ENCODE measurements at places on chromosomes 12 and 14.

DNA sequence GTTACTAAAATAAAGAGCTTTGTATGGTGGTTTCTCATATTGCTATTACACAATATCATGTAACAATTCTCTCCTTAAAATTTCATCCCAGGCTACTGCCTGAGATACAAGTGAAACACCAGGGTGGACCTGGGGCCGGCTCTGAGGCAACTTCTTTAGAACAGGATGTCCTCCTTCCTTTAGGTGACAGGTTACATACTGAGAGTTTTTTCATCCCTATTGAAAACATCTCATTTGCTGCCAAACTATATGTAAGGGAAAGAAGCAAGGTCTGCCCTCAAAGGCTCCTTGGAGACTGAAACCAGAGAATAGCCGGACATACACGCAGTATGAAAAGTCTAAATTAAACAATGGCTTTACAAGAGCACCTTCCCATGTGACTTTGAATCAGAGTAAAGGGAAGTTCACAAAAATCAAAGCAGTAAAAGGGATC, 139.9 kb downstream of the DUSP6 start:
- DNase-seq = no peak

- DNase-seq = no peak
Observed at GRCh38 chr12:19527866-19528265, 88.6 kb downstream of the AEBP2 start.

DNA sequence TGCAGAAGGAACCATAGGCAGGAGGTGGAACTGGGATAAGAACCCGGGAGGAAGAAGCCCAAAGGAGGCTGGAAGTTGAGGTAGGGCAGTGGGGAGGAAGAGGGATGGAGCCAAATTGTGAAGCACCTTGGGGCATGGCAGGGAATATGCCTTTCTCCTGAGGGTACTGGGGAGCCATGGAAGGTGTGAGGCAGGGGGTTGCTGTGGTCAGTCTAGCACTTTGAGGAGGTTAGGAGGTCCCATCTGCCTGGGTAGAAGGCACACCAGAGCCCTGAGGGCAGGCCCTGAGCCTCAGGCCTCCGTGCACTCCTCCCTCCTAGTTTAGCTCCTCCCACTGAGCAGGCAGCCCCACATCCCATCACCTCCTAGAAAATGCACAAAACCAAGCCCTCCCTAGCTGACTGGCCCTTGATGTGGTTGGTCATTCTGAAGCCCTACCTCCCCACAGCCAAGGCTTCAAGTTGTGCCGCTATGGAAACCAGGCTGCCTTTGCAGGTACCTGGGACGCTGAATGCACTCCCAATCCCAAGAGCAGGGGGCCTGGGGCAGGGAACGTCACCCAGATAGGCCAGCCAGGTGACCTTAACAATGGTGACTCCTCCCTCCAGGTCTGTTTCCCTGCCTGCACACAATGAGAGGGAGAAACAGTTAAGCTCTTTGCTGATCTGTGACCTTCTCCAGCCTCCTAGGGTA, 15.1 kb downstream of the PHETA1 start:
- DNase-seq = no peak

GRCh38 chr12:130953771-130954543, at the start of gene ADGRD1:
Gene ADGRD1, plus strand, starts transcription at chr12:130953907. Its CDS starts 559 bp downstream, at chr12:130954466.
- DNase-seq = no peak

GRCh38 chr12:96687719-96688118, 198.3 kb downstream of the CFAP54 start:
- no peak for DNase-seq

DNA sequence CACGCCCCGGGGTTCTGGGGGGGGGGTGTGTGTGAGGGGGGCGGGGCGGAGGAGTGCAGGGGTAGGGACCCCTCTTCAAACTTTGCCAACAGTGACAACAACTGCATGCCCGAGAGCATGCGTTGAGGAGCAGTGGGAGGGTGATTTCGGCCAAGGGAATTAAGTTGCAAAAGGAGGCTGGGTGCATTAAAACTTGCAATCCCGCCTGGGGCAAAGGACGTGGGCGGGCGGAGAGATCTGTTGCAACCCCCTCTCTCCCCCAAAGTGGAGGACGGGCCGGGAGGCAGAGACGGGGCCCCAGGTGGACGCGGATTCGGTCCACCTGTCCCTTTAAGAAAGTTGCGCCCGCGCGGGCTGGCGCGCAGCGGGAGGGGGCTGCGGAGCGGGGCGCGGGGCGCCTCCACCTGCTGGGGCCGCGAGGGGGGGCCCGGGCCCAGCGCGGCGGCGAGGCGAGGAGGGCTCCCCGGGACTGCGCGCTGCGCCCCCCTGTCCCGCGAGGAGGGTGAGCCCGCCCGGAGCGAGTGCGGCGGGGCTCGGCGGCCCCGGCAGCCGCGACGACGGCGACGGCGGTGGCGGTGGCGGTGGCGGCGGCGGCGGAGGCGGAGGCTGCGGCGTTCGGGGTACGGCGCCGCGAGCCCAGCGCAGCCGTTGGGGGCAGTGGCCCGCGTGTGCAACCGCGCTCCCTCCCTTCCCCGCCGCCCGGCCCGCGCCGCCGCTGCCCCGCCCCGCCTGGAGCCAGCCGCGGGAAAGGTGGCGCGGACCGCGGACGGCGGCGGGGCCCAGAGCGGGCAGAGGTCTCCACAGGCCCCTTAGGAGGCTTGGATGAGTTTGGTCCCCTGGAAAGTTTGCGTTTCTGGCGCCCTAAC, 530 bp upstream of the FOXN4 start:
- DNase-seq = no peak

DNA sequence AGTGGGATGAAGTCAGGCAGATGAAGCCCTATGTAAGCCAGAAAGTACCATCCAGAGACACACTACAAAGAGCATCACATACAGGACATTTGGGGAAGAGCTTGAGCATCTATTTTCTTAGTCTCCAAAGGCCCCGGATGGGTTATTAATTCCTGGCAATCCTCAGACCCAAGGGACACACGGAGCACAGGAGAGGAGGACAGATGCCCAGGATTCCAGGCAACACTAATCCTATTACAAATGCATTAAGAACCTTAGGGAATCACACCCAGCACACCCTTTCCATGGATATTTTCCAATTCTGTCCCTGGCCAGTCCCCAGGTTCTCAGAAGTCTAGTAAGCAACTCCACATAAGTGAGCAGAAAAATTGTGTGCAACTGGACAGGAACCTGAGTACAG, 65.9 kb downstream of the CMKLR1 start:
- no peak for DNase-seq

DNA sequence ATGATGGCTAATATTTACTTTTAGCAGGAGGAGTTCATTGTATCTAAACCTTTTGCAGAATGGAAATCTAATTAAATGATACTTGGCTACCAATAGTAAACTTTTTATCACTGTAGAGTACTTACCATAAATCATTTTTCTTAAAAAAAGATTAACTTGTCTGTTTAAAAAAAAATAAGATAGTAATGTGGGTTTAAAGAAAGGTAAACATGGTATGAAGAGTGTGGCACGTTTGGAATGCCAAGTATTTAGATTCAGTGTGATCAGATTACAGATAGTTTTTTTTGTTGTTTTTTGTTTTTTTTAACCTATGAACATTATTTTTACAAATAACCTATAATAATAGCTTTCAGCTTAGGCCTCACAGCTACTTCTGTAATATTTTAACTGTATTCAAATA, 25.8 kb downstream of the KTN1 start:
- no peak for DNase-seq

- DNase-seq = no peak
Observed at GRCh38 chr14:101973356-101973755, 9.0 kb downstream of the DYNC1H1 start.

- peak; percentile 78 for DNase-seq
Observed at GRCh38 chr12:111596985-111597830, 1.9 kb downstream of the ATXN2 start.

GRCh38 chr12:91778938-91779400, 366.7 kb downstream of the BTG1 start:
- peak; percentile 83 for DNase-seq

GRCh38 chr12:29234965-29235626, 86.0 kb downstream of the FAR2 start:
- DNase-seq = no peak

GRCh38 chr12:58087423-58088127, 146.2 kb downstream of the ATP23 start:
- no peak for DNase-seq

DNA sequence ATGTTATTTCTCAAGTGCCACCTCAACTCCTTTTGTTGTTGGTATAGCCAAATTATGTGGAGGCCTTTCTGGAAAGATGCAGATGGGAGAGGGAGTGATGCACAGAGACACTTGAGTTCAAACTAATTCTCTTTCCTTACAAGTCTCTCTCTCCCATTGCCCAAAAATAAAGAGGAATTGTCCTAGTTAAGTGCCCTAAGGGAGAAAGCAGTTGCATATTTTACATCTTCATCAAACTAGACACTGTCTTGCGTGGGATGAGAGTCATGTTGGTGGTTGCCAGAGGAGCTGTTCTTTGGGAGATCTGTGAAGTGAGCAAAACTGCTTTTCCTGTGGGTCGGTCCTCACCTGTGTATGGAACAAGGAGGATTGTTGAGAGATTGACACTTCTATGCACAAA, 72.2 kb downstream of the EP400 start:
- DNase-seq = no peak

GRCh38 chr14:61337893-61338292, 16.5 kb downstream of the PRKCH start:
- no peak for DNase-seq

- no peak for DNase-seq
Observed at GRCh38 chr12:27560126-27560525, 36.1 kb downstream of the PPFIBP1 start.

DNA sequence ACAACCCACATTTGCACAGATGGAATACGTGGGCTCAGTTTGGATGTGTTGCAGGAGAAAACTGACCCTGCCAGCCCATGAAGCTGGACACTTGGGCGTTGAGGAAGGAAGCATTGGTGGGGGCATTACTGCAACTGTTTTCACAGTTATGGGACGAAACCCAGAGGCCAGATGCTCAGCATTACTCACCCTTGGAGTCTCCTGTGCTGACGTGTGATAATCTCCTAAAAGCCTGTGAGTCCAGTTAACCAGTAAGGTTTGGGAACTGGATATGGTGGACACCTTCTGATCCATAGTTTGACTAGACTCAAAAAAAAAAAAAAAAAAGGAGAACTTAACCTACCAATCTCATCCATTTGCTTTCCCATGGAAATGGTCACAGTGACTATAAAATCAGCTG, 52.8 kb upstream of the EGLN3 start:
- DNase-seq = no peak

DNA sequence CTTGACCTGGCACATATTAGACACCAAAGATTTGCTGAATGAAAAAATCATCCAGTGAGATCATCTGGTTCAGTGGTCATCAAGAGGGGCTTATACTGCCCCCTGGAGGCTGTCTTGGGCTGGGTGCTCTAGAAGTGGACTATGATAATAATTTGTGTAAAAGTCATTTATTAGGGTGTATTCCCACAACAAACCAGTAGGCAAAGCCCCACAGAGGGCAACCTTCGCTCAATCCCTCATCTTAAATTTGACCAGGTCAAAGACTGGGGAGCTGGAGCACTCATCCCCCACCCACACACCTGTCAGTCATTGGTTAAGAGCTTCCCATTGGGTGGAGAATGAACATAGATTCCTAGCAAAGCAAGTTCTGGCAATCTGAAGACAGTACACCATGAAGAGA, 20.0 kb upstream of the FICD start:
- DNase-seq = peak; percentile 36

DNA sequence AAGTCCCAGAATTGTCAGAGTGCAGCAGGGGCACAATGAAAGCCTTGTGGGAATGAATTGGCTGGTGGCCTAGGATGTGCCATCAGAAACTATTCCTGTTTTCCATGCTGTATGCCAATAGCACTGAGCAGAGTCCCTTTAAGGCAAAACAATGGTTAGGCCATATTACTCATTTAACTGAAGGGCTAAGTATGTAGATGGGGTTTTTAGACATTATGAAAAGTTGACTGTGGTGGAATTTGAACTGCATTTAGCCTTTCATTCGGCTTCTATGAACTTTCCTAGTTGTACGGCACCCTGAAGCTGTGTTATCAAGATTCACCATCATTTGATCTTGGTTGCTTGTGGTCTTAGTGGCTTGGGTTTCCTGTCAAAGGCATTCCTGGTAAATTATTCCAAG, 24.8 kb downstream of the IL26 start:
- peak; percentile 67 for DNase-seq

- no peak for DNase-seq
Observed at GRCh38 chr14:35573911-35574310, 39.9 kb downstream of the INSM2 start.

GRCh38 chr14:100578552-100578951, 8.7 kb downstream of the BEGAIN start:
- DNase-seq = no peak

DNA sequence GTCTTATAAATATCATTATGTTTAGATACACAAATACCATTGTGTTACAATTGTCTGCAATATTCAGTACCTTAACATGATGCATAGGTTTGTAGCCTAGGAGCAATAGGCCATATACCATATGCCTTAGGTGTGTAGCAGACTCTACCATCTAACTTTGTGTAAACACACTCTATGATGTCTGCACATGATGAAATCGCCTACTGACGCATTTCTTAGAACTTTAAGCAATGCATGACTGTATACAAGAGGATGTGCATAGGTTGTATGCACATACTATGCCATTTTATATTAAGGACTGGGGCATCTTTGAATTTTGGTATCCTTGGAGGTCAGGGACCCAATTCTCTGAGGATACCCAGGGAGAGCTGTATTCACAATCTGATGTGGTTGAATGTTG, 10.1 kb upstream of the BTG1 start:
- no peak for DNase-seq

DNA sequence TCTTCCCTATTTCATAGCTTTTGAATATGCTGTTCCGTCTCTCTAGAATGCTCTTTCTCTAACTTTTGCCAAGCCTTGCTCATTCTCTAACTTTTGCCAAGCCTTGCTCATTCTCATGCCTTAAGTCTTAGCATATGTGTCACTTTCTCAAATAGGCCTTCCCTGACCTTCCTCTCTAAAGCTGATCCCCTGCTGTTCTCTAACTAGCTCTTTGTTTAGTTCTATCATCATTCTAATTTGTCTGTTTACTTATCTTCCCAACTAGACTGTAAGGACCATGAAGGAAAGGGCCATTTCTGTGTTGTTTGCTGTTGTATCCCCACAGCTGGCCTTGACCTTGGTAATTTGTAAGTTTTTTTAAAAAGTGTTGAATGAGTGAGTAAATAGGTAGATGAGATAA, 71.1 kb downstream of the ZNF641 start:
- no peak for DNase-seq

DNA sequence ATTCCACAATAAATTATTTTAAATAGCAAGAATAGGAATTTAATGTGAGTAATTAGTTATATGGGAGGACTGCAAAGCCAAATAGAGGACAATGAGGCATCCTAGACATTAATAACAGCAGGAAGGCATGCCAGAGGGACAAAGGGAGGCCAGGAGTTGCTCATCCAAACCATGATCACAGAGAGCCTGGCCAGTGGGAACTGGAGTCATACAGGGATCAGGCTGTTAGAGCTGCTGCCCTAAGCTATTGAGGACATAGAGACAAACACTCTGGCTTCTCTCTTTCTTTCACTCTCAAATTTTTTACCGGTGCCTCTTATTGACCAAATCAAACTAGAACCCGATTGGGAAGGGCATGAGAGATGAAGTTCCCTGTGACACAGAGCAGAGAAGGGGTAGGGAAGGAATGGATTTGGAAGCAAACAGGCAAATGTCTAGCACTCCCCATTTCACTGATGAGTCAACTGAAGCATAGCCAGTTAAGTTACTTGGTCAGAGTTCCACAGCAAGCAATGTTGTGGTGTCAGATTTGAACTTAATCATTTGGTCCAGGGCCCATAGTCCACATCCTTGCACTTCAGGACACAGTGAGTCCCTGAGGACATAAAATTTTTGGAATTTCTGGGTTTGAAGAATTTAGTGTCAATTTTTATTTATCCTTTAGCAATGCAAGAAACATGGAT, 17.9 kb upstream of the CFAP54 start:
- DNase-seq = no peak
